ENCODE measurements at places on chromosomes 3 and 15. TPM values are rescaled to one million over a fixed set of nuclear protein-coding genes. Genes with fewer than 3 reads are reported as not detected.
A peak's percentile ranks its signal among the peaks of the same experiment; 100 is the strongest.

DNA sequence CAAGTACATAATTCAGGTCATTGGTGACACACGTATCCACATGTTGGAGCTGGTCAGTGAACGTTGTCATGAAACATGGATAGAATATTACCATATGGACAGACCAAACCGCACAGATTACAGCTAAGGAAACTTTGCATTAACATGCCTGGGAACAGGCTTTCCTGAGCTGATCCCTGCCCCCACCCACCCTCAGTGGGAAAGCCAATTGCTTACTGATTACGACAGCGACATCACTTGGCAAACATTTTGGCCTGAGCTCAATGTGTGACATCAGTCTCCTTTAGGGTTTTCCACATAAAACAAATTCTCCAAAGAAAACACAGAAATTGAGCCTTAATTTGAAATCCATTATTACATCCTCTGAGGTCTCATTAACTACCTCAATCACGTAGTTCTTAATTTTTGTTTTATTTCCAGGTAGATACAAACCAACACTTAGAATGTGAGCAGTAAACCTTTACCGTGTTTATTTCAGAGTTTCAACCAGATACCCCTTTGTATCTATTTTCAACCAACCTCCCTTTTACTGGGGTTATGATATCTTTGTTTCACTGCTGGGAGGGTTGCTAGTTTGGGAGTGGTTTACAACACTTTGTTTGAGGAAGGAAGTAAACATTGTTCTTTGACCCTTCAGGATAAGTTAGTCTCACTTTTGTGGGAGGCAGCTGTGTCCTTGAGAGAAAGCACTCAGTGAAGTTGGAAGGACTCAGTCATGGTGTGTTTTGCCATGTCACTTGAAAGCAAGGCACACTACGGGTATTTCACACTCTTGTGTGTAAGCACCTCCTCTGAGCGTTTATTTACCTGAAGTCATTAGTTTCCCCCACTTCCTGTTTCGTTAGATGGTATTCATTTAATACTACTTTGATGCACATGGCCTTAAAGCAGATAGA lies 103.1 kb downstream of the CMSS1 start:
- no peak for DNase-seq

- DNase-seq, result no peak
Observed at GRCh38 chr15:99878835-99879234, 145.6 kb upstream of the LYSMD4 start.

DNA sequence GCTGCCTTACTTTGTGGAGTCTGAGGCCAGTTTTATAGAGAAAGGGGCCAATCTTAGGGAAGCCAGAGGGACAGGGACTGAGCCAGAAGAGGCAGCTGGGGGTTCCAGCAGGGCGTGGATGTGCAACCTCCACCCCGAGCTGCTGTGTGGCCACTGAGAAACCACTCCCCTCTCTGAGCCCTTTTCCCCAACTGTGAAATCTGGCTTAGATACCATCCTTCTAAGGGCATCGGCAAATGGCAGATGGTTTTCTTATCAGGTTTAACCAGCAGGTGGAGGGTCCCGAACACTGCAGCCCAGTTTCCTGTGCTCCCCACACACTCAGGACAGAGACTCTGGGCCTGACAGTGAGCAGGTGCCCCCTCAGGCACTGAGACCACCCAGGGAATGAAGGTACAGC lies 55.8 kb upstream of the SLC6A6 start:
- DNase-seq, result no peak

DNA sequence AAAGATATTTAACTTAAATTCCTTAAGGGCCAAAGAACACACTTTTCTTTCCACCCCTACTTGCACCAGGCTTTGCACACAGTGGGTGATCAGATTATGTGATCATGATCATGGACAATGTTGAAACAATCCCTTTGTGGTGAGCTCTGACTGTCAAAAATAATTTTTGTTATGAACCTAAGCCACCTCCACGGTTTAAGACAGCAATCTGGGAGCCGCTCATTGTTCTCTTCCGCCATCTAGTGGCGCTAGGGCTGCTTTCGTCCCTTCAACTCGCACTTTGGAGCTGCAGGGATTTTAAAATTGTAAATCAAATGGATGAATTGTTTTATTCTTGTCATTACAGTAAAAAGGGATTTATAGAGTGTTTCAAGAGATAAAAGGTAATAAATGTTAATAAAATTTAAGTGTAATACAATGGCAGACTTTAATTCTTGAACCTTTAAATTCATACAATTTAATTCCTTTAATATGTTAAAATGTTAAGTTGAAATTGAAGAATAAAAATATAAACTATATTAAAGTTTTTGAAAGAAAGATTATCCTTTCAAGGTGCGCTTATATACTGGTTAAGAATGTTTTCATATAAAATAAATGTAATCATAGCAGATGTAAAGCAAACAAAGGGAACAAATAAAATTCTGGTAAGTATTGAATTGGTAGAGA lies 45.3 kb upstream of the ARL6 start:
- no peak for DNase-seq

- no peak for DNase-seq
Observed at GRCh38 chr3:167287308-167287707, 92.8 kb downstream of the ZBBX start.

DNA sequence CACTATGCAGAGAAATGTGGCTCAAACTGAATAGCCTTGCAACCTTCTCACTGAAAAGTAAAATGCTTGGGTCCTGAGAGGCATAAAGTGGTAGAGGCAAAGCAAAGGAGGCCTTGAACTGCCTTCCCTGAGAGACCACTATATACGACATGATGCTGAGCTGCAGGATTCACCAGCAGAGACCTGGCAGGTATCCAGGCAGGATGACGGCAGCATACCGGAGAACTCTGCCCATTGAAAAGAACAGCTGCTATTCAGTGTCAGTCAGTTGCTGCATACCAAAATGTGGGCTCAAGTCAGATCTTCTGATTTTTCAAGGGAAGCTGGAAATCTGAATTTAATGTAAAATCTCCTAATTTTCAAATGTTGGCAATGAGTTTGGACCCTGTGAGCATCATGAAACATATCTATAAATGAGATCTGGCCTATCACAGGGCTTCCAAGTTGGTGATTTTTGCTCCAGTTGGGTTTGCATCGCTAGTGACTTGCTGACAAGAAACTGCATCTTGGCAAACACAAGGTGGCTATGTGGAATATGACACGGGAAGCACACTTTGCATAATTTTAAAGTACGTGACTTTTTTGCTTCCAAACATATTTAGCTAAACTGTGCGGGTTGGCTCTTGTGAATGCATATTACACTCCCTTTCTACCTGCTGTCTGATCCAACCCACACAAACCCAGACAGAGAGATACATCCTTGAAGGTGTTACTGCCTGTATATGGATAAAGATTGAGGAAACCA lies 529.0 kb downstream of the AGBL1 start:
- no peak for DNase-seq

DNA sequence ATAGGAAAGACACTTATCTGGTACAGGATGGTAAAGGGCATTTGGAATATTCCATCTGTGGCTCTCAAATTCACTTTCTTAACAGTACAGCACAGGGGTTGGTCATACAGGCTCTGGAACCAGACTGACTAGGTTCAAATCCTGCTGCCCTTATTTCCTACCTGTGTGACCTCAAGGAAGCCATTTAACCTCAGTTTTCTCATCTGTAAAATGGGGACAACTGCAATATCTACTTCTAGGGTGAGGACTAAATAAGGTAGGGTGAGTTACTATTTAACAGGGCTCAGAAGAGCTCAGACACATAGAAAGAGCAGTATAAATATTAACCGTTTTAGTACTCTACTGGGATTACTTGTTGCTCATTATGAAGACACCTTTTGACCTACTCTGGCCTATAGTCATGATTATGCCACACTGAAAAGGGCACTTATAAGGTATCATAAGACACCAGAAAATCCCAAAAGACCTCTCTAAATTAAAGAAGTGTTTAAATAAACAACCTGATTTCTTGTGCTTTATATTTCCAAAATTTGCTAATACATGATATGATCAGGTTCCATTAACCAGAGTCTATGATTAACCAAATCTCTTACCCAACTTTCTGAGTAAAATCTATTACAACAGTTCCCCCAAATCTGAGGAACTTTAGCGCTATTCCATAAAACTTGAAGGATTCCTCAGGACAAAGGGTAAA lies 6.5 kb downstream of the RFTN1 start:
- no peak for DNase-seq

DNA sequence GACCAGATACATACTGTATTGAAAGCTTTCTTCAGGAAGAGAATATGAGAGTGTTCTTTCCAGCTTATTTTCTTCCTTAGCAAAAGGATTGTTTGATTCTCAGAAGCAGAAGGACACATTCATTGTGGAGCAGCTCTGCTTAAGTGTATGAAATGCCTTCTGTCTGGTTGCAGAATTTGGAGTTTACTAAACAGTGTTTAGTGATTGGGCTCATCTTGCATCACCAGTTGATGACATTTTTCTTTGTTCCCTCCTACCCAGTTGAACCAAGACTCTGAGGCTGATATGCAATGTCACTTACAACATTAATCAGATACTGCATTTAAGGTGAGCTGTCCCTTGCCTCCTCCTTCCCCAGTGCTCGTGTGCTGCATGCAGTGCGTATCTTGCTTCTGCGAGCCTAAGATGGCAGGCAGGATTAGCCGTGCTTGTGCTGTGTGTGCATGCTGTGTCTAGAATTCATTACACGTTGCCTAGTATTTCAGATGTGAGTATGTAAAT lies 18.4 kb downstream of the ZBTB38 start:
- DNase-seq, result no peak

GRCh38 chr15:87523516-87523915 lies 733.0 kb downstream of the NTRK3 start:
- DNase-seq, result no peak

- no peak for DNase-seq
Observed at GRCh38 chr3:181363231-181363630, 348.5 kb upstream of the SOX2 start.

- no peak for DNase-seq
Observed at GRCh38 chr3:16865335-16865734, 19.4 kb upstream of the PLCL2 start.

DNA sequence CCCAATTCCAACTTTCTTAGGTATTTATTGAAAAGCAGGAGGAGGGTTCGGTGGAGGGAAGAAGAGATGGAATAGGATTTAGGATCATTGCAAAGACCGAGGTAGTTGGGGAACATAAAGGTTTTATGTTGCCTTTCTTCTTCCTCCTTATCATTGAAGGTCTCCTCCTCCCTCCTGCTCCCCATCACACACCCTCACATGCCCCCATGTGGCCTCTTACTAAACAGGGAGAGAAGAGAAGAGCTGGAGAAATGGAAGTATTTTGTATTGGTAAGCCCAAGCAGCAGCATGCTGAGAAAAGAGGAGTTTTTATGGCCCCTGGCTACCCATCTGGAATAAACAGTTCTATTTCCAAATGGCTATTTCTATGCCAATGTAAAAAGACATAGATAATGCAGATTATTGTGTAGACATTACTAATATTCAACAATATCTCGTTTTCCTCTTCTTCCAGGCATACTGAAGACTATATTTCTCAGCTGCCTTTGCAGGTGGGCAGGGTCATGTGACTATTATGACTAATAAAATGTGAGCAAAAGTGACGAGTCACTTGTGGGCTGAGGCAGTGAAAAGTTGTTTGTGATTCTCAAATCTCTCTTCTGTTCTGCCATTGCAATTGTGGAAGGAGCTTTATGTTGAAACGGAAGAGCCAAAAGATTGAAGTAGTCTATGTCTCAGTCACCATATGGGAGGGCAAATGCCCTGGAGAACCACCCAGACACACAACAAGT lies 5.2 kb upstream of the GPR176 start:
- DNase-seq, result no peak

- DNase-seq, result no peak
Observed at GRCh38 chr3:126952261-126952982, 30.5 kb upstream of the PLXNA1 start.

- DNase-seq, result no peak
Observed at GRCh38 chr3:150319900-150320299, 88.2 kb upstream of the TSC22D2 start.

DNA sequence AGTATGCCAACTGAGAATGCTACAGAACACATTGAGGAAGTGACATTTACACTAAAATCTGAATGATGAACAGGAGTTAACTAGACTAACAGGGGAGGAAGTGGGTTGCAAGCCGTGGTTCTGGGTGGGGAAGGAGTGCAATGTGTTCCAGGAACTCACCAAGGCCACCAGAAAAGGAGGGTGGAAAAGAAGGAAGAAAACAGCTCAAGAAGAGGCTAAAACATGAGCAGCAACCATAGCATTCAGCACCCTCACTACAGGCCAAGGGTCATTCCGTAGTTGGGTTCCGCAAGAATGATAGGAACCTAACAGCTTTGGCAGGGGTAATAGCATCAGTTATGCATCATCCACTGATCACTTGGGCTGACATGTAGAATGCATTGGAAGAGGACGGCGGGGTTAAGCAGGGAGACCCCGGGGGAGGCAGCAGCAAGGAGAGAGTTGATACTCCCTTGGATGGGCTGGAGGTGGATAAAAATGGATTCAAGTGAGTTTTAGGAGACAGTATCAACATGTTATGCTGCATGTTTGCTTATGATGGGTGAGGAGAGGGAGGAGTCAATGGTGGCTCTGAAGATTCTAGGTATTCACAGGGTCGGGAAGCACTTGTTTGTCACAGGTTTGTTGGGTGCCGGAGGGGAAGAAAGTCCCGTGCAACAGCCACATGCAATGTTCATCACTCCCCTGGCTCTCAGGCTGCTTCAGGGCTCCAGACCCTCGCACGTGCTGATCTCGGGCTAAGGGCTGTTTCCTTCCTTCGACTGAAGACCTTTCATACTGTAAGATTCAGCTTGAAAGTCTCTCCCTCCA lies 53.2 kb downstream of the LIPC start:
- DNase-seq, result no peak

DNA sequence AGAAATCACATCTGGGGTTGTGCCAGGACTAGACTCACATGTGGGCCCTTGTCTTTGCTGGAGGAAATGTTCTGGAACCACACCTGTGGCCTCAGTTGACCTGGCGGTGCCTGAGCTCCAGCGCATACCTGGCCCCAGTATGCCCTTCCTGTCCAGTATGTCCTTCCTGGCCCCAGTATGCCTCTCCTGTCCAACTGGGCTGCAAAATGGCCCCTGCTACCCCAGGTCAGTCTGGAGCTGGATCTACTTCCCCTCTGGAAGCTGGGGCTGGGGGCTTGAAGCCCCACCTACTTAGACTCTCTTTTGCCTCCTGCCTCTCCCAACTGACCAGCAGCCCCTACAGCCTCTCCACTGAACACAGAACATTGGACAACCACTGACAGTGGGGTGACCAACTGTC lies 15.3 kb downstream of the RASGRF1 start:
- DNase-seq, result no peak

GRCh38 chr15:99436542-99437314 lies 129.1 kb upstream of the MEF2A start:
- DNase-seq, result peak; percentile 82

- no peak for DNase-seq
Observed at GRCh38 chr15:38129531-38130204, 123.0 kb upstream of the SPRED1 start.

KLHDC8B gene
- total RNA-seq, result 17.9 TPM

CACNA1D gene
- total RNA-seq, result 0.48 TPM

WDR72 gene
- 0.26 TPM for total RNA-seq

GOLGA6D gene
- total RNA-seq, result not detected

C2CD4A gene
- not detected for total RNA-seq

PXK gene
- total RNA-seq, result 39.1 TPM

ISL2 gene
- total RNA-seq, result not detected

CLDN18 gene
- not detected for total RNA-seq

ATP13A5 gene
- not detected for total RNA-seq

ERC2 gene
- total RNA-seq, result 0.78 TPM

Measured in osteocyte (in vitro differentiated cells).